ENCODE measurements at places on chromosomes 3 and 15.
A peak's percentile ranks its signal among the peaks of the same experiment; 100 is the strongest.

DNA sequence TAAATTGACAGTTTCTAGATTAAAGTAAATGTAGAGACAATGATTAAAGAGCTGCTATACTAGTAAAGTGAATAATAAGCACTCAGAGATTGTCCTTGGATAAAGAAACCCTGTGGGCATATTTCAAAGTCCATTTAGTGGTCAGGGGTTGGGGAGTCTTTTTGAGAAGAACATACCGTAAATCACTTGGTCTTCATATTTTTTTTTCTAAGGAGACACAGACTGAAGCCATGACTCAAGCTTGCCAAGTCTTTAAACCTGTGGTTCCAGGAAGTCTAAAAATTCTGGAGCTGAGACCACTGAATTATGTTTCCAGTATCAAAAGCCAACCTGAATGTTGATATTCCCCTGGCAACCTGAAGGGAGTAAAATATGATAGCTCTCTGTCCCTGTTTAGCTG lies 171.0 kb downstream of the TPRG1 start:
- no peak for DNase-seq

GRCh38 chr15:81182756-81183438 lies 13.8 kb upstream of the IL16 start:
- DNase-seq = no peak

DNA sequence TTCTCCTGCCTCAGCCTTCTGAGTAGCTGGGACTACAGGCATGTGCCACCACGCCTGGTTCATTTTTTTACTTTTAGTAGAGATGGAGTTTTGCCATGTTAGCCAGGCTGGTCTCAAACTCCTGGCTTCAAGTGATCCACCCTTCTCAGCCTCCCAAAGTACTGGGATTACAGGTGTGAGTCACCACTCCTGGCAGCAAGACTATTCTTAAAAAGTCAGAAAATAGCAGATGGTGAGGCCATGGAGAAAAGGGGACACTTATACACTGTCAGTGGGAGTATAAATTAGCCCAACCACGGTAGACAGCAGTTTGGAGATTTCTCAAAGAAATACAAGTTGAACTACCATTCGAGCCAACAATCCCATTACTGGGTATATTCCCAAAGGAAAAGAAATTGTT lies 603.3 kb upstream of the TBL1XR1 start:
- DNase-seq = no peak

DNA sequence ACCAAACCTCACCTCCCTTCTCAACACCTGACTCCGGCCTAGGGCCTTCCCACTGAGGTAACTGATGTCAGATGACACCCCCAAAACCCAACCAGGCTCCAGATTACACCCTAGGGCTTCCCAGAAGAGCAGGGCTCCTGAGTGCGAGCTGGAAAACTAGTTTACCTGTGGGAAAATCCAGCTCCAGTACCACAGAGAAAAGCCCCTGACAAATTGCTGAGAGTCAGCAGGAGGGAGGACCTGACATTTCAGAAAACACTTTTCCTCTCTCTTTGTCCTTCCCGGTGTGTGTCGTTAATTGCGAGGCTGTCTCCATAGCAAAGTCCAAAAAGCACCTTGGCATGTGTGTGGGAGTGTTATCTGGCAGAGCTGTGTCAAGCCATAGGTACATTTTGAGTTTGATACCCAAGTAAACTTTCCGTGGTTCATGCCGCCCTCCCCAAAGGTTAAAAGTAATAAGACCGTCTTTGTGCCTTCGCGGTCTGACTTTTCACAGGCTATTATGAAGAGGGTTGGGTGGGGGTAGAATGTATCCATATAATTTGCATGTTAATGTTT lies 79.8 kb upstream of the FNDC3B start:
- DNase-seq = peak; percentile 32

DNA sequence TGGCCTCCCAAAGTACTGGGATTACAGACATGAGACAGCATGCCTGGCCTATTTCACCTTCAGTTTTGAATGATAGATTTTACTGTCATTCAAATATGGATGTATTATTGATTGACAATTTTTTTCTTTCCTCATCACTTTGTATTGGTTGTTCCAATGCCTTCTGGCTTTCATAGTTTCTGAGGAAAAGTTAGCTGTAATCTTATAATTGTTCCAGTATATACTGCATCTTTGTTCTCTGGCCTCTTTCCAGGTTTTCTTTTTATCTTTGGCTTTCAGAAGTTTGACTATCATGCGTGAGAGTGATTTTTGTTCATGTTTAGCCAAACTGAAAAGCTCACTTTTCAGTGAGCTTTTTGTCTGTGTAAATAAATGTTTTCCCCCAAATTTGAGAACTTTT lies 157.1 kb downstream of the RSRC1 start:
- no peak for DNase-seq

- no peak for DNase-seq
Measured at GRCh38 chr15:43212299-43212698, 8.5 kb downstream of the EPB42 start.

DNA sequence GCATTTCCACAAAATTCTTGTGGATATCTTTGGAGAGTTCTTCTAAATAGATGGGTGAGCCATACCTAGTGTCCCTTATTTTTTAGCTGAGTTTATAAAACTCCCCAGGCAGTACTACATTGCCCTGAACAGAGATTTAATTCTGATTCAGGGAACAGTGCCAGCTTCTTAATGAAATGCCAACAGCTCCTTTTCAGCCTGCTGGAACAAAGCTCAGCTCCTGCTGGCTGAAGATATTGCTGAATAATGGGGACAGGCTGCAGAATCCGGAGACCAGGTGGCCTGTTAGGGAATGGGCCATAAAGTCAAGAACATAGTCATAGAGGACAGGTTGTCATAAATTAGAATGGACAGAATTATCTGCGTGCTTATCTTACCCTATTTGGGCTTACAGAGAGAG lies 8.9 kb downstream of the HGD start:
- no peak for DNase-seq

- DNase-seq = no peak
Measured at GRCh38 chr3:33187368-33187634, 31.3 kb downstream of the SUSD5 start.

DNA sequence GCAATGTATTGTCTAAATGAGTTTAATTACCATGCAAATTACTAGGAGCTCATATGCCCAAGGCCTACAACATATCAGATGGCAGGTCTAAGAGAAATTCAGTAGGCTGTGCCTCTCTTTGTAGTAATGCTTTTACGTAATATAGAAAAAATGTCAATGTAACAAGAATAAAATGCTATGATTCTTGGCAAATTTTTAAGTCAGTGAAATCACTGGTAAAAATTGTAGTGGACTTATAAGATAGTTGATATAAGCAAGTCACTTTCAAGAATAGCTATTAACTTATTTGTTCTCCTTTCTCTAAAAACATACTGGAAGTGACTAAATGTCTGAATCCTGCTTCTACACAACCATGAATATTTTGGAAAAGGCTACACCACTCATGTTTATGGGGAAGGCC lies 707.8 kb downstream of the TUSC7 start:
- no peak for DNase-seq

- DNase-seq = no peak
Measured at GRCh38 chr3:14602804-14603644, 48.5 kb upstream of the CCDC174 start.

DNA sequence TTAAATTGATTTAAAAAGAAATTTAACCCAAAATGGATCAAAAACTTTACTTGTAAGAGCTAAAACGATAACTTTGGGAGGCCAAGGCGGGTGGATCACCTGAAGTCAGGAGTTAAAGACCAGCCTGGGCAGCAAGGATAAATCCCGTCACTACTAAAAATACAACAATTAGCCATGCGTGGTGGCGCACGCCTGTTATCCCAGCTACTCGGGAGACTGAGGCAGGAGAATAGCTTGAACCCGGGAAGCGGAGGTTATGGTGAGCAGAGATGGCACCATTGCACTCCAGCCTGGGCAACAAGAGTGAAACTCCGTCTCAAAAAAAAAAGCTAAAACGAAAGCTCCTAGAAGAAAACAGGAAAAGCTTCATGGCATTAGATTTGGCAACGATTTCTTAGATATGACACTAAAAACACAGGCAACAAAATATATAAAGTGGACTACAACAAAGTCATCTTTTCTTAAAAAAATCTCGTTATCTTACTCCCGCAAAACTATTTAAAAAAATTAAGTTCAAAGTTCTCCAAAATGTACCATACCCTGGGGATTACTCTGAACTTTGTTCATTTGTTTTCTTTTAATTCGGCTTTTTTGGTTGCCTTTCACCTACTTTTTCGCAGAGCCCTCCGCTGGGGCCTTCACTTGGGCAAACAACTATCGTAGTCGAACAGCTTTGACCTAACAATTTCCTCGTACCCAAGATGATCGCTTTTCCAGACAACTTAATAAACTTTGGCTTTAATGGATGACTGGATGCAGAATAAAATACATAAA lies 2.9 kb downstream of the HDDC3 start:
- no peak for DNase-seq

- no peak for DNase-seq
Measured at GRCh38 chr3:31573036-31573779, 40.5 kb downstream of the STT3B start.

DNA sequence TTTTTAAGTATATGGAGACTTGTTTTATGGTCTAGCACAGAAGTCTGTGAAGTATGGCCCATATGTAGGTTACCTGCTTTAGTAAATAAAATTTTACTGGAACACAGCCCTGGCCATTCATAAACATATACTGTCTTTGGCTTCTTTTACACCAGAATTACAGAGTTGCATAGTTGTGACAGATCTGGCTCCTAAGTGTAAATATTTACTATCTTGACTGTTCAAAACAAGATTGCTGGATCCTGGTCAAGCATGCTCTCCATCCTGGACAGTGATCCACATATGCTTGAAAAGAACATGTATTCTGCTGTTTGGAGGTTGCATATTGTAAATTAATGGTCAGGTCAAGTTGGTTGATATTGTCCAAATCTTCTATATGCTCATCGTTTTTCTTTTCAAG lies 57.9 kb downstream of the STT3B start:
- no peak for DNase-seq

GRCh38 chr3:52827441-52827840 lies 3.0 kb downstream of the ITIH4 start:
- no peak for DNase-seq

- DNase-seq = no peak
Measured at GRCh38 chr3:28835751-28836150, 445.1 kb upstream of the RBMS3 start.

DNA sequence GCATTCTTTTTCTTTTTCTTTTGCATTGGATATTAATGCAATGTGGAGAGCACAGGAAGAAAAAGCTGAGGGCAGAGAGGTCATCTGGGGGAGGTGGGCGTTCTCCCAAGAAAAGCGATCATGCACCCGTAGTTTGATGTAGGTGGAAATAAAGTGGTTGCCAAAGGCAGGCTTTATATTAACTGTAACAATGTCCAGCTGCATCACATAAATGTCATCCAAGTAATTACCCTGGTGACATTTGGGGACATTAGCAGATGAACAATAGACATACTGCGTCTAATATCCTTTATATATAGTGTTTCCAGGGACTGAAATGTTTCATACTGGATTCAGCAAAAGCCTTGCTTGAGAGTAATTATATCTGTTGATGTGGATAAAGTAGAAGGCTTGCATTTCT lies 135.5 kb downstream of the CNTN6 start:
- no peak for DNase-seq
